ENCODE measurements at places on chromosomes 3 and 15.

- no peak for DNase-seq
Measured at GRCh38 chr3:37920156-37920699, 58.5 kb downstream of the CTDSPL start.

GRCh38 chr3:107816107-107816506 lies 274.7 kb downstream of the CD47 start:
- no peak for DNase-seq

- DNase-seq, result no peak
Measured at GRCh38 chr3:184658223-184658928, 53.5 kb downstream of the MAGEF1 start.

GRCh38 chr3:157871838-157872460 lies 234.3 kb downstream of the SHOX2 start:
- DNase-seq, result no peak

GRCh38 chr3:149532489-149533180 lies 58.1 kb downstream of the TM4SF4 start:
- DNase-seq, result no peak

GRCh38 chr3:76199382-76199781 lies 414.0 kb upstream of the ZNF717 start:
- DNase-seq, result no peak

GRCh38 chr15:45535486-45536042 lies 13.0 kb upstream of the SLC30A4 start:
- no peak for DNase-seq

- DNase-seq, result no peak
Measured at GRCh38 chr3:45826321-45826720, 15.6 kb downstream of the LZTFL1 start.

GRCh38 chr3:123075359-123075758 lies 8.5 kb downstream of the PDIA5 start:
- no peak for DNase-seq

GRCh38 chr15:38626443-38627050 lies 61.9 kb upstream of the RASGRP1 start:
- no peak for DNase-seq

GRCh38 chr3:188196232-188196990 lies 42.5 kb downstream of the LPP start:
- DNase-seq, result no peak

DNA sequence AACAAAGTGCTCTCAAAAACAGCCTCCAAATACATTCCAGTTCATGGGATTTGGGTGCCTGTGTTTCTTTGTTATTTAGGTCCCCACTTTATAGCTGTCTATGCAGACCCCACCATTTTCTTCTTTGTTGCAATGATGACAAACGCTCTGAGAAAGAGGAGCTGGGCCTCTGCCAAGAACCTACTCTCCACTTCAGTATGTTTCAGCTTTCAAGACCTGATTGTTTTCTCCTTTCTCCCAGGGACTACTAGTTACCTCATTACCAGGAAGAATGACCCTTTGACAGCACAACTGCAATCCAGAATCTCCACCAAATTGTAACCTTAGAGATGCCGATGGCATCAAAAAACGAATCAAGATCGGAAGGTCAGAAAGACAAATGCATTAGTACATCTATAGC lies 236.8 kb downstream of the MEIS2 start:
- no peak for DNase-seq

- DNase-seq, result no peak
Measured at GRCh38 chr3:120661106-120661905, 20.7 kb downstream of the HGD start.

- no peak for DNase-seq
Measured at GRCh38 chr3:131812433-131812832, 222.4 kb downstream of the CPNE4 start.

DNA sequence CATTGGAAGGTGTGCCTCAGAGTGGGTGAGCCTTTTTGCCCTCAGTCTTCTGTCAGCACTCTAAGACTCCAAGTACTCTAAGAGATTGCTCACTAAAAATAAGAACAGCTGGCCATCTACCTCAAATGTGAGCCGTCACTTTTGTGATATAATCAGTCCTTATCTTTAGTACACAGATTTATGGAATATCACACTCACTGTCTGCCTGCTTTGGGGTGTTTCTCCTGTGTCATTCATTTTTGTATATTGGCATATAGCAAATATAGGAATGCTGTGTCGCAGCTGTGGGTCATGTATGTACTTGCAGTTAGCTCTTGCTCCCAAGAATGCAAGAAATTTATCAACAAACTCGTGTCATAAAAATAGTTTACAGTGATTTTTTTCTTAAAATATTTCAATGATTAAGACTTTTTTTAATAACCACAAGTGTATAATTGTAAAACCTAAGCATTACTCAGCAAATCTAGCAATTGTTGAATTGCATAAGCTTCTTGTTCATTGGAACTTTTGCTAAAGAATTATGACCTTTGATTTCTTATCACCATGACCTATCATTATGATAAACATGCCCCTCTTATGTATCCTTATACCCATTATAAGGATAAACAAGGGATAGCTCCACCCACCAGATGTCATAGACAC lies 18.8 kb downstream of the SETD5 start:
- no peak for DNase-seq

- DNase-seq, result no peak
Measured at GRCh38 chr3:112967828-112968227, 7.1 kb downstream of the CD200R1 start.

DNA sequence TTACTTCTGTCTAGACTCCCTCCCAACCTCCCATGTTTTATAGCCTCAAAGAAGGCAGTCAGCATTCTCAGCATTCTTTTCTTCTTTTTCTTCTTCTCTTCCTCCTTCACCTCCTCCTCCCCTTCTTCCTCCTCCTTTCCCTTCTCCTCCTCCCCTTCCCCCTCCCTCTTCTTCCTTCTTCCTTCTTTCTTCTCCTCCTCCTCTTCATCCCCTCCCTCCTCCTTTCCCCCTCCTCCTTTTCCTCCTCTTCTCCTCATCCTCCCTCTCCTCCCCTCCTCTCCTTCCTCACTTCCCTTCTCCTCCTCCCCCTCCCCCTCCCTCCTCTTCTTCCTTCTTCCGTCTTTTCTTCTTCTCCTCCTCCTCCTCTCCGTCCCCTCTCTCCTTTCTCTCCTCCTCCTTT lies 3.6 kb upstream of the LPCAT4 start:
- no peak for DNase-seq

DNA sequence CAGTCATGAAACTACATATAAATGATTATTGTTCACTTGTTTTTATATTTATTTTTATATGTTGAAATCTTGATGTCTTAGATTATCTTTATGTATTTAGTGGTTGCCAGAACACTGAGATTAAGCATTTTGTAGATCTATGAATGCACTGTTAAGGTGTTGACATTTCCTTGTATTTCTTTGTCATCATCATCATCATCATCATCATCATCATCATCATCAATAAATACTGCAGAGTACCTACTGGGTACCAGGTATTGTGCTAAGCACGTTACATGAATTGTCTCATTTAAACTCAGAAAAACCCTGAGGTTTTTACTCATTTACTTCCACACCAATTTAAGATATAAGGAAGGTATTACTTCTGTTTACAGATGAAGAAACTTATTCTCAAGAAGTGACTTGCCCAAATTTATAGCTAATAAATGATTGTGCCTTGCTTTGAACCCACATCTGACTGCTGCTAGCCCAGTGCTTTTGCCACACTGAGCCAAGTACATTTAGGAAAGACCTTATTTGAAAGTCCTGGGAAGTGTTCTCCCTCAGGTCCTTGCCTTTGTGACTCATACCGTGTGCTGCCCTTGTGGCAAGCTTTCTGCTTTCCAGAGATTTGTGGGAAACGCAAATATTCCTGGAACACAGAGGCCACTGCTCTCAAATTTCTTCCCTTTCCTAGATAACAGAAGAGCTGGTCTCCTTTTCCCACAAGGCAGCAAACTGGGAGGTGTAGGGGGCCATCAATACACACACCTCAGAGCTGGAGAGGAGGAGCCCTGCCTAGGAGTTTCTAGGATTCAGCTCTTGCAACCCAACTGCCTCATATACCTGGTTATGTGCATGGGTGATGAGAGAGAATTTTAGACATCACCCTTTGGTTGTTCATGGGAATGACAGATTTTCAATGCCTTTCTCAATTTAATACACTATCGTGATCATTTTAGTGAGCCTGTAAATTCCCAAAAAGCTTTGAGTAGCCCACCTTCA lies 115.4 kb upstream of the C15orf61 start:
- DNase-seq, result no peak

DNA sequence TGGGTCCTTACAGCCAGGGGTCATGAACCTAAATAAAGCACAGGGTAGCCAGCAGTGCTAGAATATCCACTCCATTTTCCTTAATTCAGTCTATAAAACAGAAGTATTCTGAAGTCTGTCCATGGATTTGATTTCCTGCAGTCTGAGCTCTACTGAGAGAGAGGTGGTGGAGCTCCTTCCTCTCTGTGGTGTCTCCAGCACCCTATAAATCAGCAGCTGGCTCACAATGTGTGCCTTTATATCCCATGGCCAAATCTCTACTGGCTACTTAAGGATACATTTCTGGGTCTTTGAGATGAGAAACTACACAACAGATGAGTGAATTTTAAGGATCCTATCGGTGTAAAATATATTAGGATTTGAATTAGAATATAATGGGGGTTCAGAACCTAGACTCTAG lies 339.9 kb upstream of the RBMS3 start:
- no peak for DNase-seq

DNA sequence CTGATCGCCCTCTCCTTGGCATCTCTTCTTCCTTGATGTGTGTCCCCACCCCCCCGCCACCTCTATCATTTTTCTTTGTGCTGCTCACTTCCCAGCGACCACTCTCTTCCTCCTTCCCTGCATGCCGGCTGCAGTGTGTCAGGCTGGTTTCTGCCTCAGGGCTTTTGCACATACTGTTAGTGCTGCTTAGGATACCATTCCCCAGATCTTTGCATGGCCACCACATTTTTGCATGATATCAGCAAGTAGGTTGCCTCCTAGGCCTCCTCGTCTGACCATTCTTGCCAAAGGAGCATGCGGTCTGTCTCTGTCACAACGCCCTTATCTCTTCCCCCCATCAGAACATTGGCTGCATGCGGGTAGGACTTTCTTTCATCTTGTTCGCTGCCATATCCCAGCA lies 12.5 kb downstream of the FBLN2 start:
- DNase-seq, result no peak

DNA sequence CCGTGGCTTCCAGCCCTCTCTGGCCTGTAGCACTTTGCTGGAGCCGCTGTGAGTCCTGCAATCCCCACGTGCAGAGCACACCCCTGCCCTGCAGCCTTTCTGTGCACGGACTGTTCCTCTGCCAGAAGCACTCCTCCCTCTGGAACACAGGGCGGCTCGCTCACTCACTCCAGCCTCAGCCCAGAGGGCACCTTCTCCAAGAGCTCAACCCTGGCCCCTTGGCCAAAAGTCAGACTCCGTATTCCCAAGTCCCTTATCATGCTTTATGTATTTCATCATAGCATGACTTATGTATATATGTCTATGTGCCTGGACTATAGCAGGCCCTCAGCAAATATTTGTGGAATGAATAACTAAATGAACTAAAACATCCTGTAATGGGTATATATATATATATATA lies 63.2 kb downstream of the ASB7 start:
- no peak for DNase-seq

DNA sequence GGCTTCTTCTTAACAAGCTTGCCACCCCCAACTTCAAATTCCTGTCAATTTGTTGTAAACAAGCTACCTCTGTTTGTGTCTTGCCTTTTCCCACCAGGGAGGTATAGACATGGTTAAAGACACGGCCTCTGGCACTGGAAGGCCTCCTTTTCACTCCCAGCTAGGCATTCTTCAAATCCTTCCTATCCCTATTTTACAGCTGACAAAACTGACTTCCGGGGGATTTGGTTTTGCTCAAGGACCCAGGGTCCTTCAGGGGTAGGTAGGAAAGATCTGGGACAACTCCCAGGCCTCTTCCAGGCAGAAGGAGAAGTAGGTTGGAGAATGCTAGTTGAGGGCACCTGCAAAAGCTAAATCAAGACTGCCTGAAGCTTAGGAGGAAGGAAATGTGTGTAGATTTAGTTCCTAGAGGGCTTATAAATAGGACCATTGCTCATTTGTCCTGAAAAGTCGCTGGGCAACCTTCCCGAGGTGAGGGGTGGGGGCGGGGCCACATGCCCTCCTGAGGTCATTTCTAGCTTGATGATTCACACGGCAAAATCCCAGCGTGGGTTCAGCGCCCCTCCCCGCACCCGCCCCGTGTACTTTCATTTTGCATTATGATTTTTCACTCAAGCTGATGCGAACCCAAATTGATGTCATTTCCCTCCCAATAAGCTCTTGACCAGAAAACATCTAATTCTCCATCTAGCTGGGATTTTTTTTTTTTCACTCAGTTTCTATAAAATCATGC lies 365.5 kb downstream of the SHQ1 start:
- peak; percentile 88 for DNase-seq

DNA sequence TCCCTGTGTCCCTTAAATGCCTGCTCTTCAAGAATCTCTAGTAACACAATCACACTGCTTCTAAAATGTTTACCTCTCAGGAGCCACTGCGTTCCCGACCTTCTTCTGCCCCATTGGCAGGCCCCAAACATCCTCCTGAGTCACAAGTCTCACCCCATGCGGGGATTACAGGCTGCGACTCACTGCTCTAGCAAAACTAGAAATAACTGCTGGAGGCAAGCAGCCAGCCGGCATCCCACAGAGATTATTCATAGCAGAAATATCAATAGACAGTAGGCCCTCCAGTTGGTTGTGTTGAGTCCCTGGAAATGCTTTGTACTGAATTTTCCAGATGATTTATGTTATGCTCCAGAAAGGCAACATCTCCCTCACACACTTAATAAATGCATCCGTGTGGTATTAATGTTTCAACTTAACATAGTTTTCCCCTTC lies 64.8 kb downstream of the RFTN1 start:
- DNase-seq, result peak; percentile 14

- DNase-seq, result no peak
Measured at GRCh38 chr15:37100966-37101215, 542 bp upstream of the MEIS2 start.

DNA sequence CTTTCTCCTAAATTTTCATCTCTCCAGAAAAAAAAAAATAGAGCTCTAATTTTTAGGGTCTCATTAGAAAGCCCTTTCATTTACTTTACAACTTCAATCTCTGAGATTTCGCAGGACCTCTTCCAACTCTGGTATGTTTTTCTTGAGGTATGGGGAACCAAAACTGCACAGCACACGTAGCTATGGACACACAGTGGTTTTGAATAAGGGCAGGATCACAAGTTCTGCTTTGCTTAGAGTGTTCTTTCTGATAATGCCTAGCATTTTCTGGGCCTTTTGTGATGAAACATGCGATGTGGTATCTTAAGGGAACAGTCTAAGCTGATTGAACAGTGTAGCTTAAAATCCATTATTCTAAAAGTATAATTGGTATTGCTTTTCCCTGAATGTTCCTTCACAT lies 25.3 kb downstream of the ZNF592 start:
- DNase-seq, result no peak

- no peak for DNase-seq
Measured at GRCh38 chr3:148217317-148217716, 480.4 kb upstream of the AGTR1 start.

- no peak for DNase-seq
Measured at GRCh38 chr3:45763303-45763675, 33.0 kb downstream of the SLC6A20 start.

DNA sequence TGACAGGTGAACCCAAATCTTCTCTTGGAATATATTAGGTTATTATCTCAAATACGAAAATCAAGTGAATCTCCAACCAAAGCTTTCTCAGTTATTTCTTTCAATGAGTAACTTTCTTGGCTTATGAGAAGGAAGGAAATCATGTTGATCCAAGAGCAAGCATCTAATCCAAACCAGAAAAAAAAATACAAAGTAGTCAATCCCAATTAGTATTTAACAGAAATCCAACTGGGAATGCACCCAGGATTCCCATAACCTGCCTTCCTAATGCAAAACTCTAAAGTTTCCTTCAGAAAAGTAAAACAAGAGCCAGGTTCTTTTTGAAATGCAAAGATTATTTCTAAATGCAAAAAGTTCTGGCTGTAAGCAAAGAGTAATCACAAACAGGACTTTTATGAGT lies 289.3 kb downstream of the SHOX2 start:
- DNase-seq, result no peak
